ENCODE measurements at places on chromosomes 4 and X.

DNA sequence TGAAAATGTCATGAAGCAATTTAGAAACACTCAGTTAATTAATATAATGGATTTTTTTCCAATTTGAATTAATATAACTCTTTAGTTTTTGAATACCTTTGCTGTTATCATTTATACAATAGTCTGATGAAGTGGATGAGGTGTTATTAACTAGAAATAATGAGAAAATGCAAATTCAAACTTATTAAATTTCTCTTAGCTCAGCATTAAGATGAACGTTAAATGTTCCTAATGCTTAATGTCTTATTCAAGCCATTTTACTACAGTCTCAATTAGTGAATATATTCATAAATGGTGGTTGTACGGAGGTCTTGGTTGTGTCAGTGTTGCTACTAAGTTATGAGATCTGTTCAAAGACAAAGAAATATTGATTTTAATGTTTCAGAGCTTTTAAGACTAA lies 186.3 kb downstream of the DTHD1 start:
- DNase-seq = no peak

GRCh38 chr4:177427192-177427591 lies 15.0 kb downstream of the AGA start:
- no peak for DNase-seq

GRCh38 chrX:13158911-13159310 lies 114.5 kb upstream of the FAM9C start:
- no peak for DNase-seq

DNA sequence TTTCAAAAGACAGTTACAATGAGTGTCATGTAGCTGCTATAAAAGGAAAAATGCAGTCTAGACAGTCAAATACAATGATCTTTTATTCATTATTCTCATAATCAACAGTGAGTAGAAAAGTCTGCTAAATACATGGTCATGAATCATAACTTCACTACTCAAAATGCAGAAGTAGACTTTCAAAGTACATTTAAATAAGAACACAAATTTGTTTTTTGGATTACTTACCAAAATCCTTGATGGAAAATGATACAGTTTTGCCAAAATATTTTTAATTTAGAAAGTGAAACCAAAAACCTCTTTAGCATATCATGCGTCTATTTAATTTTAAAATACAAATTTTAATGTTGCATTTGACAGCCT lies 4.9 kb downstream of the ACSL4 start:
- no peak for DNase-seq

DNA sequence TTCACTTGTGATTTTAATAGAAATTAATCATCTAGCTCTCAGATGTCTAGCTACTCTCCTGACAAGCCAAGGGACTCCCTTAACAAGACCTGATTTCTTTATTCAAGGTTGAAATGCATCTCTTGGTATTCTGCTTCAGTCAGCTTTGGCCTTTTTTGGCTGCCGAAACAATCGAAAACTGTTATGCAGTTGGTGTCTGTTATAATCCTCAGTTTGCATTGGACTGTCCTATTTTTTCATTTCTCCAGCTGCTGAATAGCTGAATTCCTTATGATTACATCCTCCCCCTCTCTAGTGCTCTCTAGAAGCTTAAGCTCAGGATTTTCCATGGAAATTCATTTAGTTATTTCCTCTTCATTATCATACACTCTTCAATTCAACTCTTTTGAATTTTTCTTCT lies 177.2 kb downstream of the TRIML1 start:
- DNase-seq = no peak

GRCh38 chrX:30301963-30302362 lies 7.2 kb downstream of the NR0B1 start:
- DNase-seq = no peak

GRCh38 chr4:30610361-30610760 lies 109.8 kb upstream of the PCDH7 start:
- DNase-seq = no peak

- no peak for DNase-seq
Observed at GRCh38 chrX:143664302-143664701, 28.4 kb upstream of the SLITRK4 start.

DNA sequence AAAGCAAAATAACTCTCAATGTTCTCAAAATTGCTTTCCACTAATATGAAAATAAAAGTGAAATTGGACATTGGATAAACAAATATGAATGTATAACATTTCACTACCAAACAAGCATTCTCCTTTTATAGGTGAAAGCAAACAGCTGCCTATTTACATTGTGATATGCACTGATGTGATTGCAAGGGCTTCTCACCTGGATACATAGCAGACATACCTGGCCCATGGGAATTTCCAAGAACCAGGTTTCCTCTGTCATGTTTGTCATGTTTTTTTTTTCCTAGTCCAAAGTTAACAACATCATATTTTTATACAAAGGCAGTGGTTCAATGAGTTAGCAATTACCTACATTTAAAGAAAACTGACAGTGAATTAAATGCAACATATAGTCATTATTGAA lies 228.5 kb downstream of the ANKRD50 start:
- no peak for DNase-seq

- DNase-seq = no peak
Observed at GRCh38 chr4:78477276-78477675, 74.3 kb upstream of the ANXA3 start.

GRCh38 chrX:131521824-131522223 lies 22.1 kb upstream of the OR13H1 start:
- DNase-seq = no peak

- DNase-seq = no peak
Observed at GRCh38 chr4:129490516-129490915, 394.6 kb downstream of the C4orf33 start.

DNA sequence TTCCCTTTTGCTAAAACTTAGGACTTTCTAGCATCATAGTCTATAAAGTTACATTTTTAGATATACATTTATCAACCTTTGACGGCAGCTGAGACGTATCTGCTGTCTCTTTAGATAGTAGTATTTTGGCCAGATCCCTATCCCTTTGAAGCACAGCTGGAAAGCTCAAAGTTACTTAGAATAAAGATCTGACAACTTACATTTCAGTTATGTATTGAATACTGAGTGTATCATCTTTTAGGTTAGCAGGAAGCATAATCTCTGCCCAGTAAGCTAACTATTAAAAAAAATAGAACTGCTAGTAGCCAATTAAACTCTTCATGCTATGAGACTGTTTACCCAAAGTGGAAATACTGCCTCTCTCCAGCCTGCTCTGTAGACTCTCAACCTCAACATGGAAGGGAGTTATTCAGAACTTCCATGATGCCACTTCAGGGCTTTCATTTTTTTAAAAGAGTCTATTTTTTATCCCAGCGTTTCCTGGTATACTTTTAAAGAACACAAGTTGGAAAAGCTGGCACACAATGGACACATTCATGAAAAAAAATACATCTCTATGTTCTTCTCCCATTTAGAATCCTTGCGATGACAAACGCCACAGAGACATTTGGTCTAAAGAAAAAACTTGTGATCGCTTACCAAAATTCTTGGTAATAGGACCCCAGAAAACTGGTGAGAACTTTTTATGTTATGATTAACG lies 126.3 kb downstream of the PRSS12 start:
- no peak for DNase-seq

GRCh38 chr4:133095591-133095990 lies 53.5 kb upstream of the PCDH10 start:
- no peak for DNase-seq

DNA sequence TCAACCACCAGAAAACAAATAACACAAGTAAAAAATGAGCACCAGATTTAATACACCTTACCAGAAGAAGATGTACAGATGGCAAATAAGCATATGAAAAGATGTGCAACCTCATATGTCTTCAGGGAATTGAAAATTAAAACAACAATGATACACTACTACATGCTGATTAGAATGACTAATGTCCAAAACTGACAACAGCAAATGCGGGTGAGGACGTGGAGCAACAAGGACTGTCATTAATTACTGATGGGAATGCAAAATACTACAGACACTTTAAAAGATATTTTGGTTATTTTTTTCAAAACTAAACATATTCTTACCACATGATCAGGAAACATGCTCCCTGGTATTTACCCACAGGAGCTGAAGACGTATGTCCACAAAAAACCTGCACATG lies 140.3 kb downstream of the FRYL start:
- DNase-seq = no peak

DNA sequence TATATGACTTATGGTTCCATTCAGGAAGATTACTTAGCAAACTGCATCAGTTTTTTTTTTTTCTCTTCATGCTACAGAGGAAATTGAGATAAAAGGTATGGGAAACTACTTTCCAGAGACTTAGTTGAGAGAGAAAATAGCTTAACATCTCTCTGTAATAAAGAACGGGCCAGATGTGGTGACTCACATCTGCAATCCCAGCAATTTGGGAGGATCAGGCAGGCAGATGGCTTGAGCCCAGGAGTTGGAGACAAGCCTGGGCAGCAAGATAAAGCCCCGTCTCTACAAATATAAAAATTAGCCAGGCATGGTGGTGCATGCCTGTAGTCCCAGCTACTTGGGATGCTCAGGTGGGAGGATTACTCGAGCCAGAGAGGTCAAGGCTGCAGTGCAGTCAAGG lies 271.2 kb upstream of the TENM3 start:
- no peak for DNase-seq

- no peak for DNase-seq
Observed at GRCh38 chrX:53320543-53321229, 39.3 kb upstream of the IQSEC2 start.

DNA sequence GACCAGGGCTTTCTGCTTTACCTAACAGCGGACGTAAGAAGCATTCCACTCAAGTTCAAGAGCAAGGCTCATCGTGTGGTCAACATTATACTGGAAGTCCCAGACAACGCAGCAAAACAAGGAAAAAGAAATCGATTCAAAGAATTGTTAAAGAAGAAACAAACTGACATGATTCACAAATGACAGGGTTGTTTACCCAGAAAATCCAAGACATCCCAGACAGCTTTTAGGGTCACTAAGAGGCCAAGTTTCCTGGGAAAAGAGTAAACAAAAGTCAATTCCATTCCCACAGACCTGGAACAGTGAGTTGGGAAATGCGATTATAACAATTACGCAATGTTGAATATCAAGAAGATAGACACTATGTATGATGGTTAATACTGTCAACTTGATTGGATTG lies 21.5 kb upstream of the HTRA3 start:
- no peak for DNase-seq

- DNase-seq = no peak
Observed at GRCh38 chrX:45422216-45422925, 221.7 kb upstream of the DIPK2B start.

DNA sequence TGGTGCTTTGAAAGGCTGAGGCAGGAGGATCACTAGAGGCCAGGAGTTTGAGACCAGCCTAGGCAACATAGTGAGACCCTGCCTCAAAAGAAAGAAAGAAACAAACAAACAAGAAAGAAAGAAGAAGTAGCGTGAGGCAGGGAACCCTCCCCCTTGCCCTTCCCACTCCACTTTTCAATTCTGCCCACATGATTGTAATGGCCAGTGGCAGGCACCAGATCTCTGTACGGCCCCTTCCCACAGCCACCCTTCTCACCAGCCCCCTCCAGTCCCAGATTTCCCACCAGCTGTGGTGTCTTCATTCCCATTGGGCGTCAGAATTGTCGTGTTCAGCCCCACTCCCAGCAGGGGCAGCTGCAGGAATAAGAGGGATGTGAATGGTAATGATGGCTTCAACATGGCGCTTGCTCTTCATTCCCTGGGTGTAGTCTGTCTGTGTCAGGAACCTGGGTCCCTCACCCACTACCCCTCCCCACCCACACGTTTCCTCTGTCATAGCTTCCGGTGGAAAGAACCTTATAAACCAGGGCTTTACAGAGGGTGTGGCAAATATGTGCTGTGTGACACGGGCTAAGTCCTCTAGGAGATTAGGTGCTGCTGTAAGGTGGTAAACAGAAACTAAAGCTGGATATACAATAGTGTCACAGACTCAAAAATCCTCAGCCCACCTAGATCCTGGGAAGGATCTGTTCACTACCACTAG lies at the start of gene IL2RG:
Gene IL2RG (minus strand): TSS at position 437 of the 703 bp plus-strand sequence. CDS start 38 bp downstream, at position 399.
- DNase-seq = peak; percentile 77

- DNase-seq = peak; percentile 7
Observed at GRCh38 chr4:121711263-121712000, 14.7 kb upstream of the ANXA5 start.

DNA sequence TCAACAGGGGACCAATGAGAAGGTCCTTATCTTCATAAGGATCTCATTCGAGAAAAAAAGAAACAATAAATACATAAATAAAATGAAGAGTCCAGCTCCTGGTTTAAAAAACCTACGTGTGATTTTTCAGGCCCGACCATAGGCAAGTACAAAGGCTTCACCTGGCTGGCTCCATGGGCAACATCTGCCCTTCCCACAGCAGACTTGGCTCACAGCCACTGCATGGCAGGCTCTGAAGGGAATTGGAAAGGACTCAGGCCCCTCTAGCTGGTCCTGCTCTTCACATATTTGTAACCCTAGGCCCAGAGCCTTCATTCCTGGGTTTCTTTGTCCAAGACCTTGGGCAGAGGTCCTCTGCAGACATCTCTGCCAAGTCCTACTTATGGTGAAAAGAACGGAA lies 228.1 kb downstream of the QDPR start:
- no peak for DNase-seq

- no peak for DNase-seq
Observed at GRCh38 chrX:153878969-153879653, 6.9 kb downstream of the L1CAM start.

DNA sequence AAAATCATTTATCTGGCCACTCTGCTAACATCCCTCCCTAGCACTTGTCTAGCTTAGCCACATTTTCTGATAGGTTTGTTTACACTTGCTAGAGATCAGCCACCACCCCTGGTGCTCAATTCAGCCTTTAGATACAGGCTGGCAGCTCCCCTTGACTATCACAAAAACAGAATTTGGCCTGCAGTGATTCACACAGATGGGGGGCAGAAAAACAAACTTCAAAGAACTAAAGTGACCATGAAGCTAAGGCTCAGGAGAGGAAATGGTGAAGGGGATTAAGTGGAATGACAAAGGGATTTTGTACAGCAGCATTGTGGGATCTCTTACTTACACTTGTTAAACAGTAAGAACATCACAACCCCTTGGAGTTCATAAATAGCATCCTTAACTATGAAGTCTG lies 1718.0 kb upstream of the PCDH7 start:
- no peak for DNase-seq

DNA sequence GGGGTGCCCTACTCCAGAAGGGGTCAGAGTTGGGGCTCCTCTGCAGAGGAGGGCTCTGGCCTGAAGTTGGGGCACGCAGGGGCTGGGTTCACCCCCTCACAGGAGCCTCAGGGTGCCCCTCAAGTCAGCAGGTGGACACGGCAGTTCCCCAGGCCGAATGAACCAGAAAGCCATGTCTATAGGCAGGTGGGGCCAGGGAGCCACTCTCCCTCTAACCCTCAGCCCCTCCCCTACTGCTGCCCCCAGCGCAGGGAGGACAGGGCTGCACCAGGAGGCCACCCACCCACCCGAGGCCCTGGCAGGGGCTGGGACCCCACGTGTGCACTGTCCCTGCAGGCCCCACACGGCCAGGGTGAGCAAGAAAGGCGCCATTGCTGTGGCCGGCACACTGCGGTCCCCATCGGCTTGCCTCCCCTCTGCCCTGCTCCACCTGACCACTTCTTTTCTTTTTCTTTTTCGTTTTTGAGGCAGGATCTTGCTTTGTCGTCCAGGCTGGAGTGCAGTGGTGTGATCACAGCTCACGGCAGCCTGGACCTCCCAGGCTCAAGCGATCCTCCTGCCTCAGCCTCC lies 83.8 kb downstream of the FAM53A start:
- DNase-seq = no peak

Measured in GM12864 (cell line).